Stimulated activated CD4-positive, alpha-beta T cell treated with anti-CD3 and anti-CD28 coated beads, Interleukin-12 subunit alpha, Interleukin-12 subunit beta, amount 100 ng/mL, for 48 hours (primary cell): ENCODE measurements at places on chromosomes 13 and 19.

DNA sequence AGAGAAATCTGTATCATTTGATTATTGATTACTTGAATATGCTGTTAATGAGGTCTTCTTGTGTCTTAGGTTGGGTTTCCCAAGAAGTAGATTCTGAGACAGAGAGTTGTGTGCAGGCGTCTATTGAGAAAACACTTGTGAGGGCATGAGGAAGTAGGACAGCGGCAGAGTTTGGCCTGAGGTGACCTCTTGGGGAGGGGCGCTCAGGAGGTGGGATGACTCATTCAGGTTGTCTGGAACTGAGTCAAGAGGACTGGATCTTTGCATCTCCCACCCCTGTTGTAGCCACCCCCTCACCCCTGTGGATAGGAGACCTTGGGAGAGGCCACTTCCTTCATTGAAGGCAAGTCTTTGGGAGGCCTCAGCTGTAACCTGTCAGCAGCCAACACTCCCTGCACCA, 35.2 kb upstream of the WDFY2 start:
- no peak for DNase-seq

- no peak for DNase-seq
Measured at GRCh38 chr13:70755456-70755855, 647.2 kb upstream of the KLHL1 start.

DNA sequence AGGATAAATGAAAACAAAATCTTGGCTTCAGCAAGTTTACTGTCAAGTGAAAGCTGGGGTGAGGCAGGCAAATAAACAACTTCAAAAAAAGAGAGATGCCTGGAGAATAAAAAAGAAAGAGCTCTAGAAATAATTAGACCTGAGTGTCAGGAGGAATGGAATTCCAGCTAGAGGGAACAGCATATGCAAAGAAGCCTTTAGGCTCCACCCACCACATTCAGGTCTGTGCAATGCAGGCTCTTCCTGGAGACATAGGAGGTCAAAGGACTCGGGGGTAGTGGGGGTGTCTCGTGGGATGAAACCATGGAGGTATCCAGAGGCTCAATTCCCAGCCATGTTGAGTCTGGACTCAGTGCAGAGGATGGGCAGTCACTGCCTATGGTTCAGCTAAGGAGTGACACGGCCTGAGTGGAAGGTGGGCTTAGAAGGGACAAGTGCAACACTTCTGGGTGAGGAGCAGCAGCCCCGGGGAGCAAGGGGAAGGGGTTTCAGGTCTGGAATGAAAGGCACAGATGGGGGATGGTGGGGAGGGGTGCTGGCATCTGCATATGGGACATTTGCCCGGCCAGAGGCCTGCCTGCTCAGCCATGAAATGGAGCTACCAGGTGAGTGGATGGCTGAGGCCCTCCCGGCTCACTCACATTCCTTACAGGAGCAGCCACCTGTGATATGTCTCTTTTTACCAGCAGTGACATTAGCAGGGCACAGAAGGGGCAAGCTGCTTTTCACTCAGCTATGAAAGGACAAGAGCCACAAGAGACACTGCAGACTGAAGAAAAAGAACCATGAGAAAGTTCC, 12.3 kb downstream of the LATS2 start:
- no peak for DNase-seq

DNA sequence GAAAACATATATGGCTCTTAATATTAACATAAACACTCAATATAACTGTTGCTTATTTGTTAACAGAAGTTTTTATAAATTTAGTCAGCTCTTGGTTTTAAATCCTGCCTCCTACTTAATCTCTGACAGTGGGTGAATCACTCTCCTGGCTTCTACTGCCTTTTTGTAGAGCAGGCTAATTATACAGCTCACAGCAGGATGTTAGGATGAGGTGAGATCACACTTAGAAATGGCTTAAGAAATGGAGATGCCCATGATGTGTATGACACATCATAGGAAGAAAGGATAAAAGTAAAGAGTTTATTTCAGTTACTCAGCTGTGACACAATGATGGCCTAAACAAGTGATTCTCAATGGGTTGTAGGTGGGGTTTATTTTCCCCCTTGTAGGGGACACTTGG, 345.6 kb downstream of the SPRY2 start:
- DNase-seq, result no peak

DNA sequence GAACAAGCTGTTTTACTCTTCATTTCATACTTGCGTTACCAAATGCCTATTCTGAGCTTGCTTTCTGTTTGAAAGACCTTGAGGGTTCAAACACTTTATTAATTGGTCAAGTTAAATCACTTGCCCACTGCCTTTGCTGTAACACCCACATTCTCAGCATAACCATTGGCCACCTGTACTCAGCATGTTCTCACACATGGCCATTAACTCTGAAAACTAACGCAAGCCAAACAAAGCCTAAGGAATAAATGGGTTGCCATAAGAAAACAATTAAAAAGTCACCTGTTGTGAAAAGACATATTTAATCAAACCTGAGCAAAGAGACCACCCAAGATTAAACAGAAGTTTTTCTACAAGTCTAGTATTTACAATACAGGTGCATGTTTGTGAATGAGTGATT, 517.2 kb upstream of the SPRY2 start:
- DNase-seq, result no peak

GRCh38 chr13:71865874-71866334, 1.1 kb downstream of the DACH1 start:
- DNase-seq, result no peak

DNA sequence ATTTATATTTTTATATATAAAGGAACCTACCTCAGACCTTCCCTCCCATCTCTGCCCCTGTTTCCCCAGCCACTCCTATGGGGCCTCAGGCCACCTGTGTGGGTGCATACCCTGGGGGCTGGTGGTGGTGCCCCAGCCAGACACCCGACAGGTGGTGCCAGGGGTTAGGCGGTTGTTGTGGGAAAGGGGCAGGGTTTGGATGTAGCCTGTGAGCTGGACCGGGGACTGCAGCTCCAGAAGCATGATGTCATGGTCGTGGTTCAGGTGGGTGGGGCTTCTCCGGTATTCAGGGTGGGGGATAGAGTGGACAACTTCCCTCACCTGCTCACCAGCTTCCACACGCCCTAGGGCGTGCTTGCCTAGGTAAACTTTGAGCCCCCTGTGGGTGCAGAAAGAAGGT, 5.2 kb downstream of the KLK13 start:
- DNase-seq, result no peak
